Nucleus accumbens (tissue), 56 donors: ENCODE measurements at places on chromosomes 4 and X.

DNA sequence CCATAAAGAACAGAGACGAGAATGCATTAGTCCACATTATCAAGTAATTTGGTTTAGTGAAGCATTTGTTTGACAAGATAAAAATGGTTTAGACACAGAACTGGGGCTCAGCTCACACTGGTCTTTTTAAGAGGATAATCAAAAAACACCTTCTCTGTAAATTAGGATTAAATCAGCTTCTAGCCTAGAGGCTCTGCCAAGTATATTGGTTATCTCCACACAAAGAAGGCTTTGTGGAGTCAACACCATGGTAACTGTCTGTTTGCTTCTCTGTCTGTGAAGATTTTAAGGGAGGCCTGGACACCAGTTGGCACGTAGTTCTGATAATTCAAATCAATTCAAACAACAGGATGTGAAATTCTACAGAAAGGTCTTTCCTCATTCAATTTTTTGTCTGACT is 687.0 kb downstream of the DMD start:
- DNase-seq: no peak

DNA sequence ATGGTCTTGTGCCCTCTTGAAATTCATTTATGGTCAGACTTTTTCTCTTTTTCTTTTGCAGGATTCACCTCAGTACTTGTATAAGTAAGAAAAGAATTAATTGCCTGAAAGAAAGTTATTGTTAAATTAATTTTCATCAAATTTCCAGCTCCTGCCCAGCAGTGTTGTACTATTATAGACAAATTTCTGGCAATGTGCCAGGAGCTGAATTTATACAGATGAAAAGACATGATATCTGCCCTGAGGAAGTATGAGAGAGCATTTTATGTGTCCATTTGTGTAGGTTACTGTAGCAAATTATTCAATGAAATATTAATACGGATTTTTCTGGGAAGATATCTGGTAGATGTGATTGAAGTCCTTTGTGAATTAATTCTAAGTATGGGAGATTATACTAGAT is 2371.5 kb upstream of the TENM3 start:
- no peak for DNase-seq

DNA sequence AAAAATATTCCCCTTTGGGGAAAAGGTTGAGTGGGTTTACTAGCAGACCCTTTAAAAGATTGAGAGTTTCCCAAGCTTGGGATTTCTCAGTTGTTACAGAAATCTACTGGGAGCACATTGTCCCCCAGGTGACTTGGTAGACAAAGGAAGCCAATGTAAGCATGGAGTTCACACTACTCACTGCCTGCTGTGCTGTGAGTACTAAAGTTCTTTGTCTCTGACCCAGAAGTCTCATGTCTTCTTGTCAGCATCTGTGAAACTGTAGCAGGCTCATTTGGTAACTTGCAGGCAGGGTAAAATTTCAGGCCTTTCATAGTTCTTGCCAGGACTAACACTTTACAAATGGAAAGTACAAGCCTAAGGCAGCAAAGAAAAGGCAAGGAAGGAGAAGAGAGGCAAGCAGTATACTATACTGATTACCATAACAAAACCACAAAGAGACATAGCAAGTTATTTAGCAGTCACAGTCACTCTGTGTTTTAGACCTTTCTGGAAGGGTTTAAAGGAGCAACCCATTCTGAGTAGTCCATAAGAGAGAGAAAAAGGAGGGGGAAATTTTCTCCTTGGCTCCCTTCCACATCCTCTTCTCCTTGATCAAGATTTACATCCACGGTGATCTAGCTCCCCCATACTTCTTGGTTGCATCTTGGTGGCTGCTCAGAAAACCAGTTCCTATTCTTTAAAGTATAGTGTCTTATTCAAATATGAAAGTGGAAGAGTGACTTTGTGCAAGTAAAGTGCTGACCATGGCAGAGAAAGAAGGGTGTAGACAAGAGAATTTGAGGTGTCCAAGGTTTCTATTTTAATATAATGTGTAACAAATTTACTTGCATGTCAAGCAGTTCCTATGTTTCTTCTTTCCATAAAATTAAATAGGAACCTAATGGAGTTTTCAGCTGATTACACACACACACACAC is 160.0 kb upstream of the PDE5A start:
- DNase-seq: no peak

- no peak for DNase-seq
Observed at GRCh38 chr4:139367421-139368090, 65.3 kb upstream of the NDUFC1 start.

- no peak for DNase-seq
Observed at GRCh38 chrX:135347381-135348016, 38.2 kb downstream of the ETDC start.

- no peak for DNase-seq
Observed at GRCh38 chrX:43676971-43677572, 21.0 kb downstream of the MAOA start.

GRCh38 chr4:159018062-159018629 is 84.7 kb upstream of the RAPGEF2 start:
- DNase-seq: no peak

- no peak for DNase-seq
Observed at GRCh38 chr4:169208090-169208455, 62.7 kb downstream of the SH3RF1 start.

GRCh38 chr4:155734951-155735350 is 23.9 kb upstream of the GUCY1B1 start:
- no peak for DNase-seq

- DNase-seq: peak; percentile 64
Observed at GRCh38 chrX:39811376-39811775, 286.4 kb downstream of the BCOR start.

- DNase-seq: no peak
Observed at GRCh38 chrX:790783-791360, 160.3 kb downstream of the SHOX start.

- no peak for DNase-seq
Observed at GRCh38 chrX:118221733-118222132, 105.1 kb upstream of the KLHL13 start.

GRCh38 chr4:114495471-114495928 is 103.1 kb upstream of the UGT8 start:
- DNase-seq: no peak

DNA sequence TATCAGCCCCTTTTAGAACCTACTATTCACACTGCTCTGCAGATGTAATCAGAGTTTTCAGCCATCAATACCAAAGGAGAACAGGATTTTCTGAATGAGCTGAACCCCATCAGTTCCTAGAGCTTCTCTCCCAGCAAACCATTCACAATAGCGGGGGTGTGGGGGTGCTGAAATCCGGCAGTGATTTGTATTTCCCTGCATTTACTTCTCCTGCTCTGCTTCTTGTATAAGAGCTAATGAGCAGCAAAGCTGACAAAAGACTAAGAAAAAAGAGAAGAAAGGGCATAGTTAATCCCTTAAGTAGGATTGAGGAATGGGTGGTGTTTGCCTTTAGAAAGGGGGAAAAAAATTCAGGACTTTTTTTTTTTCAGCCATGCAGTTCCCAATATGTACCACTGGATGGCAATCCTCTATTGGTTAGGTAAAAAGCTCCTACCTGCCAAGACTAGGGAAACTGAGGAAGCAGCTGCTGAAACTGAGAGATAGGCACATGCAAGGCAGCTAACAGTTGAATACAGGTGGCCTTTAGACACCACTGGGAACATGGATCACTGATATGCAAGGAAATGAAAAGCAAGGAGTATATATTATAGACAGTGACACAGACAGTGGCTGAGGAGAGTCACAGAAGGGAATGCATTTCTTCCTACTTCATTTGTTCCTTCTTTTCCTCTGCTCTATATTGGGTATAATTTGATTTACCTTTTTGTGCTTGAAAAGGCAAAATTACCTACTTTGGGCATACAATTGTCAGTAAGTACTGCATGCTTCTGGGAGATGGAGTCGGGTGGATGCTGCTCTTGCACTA is 217.9 kb downstream of the HS6ST2 start:
- DNase-seq: no peak

- DNase-seq: no peak
Observed at GRCh38 chr4:160136021-160136420, 1033.1 kb downstream of the RAPGEF2 start.

DNA sequence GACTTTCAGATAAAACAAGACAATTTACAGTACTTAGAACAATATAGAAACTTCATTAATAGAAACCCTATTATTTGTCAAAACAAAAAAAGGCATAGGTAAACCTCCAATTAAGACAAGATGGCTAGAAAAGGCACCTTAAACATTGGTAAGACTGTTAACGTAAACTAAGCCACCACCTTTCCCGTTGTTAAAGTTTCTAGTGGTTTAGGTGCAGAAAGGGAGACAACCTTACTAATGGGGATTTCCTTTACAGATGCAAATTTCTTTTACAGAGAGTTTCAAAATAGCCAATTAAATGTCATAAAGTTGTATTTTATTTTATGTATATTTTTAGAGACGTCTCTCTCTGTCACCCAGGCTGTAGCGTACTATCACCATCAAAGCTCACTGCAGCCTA is 7.5 kb upstream of the NXF3 start:
- DNase-seq: no peak

- DNase-seq: no peak
Observed at GRCh38 chr4:94507281-94507680, 55.5 kb downstream of the PDLIM5 start.

DNA sequence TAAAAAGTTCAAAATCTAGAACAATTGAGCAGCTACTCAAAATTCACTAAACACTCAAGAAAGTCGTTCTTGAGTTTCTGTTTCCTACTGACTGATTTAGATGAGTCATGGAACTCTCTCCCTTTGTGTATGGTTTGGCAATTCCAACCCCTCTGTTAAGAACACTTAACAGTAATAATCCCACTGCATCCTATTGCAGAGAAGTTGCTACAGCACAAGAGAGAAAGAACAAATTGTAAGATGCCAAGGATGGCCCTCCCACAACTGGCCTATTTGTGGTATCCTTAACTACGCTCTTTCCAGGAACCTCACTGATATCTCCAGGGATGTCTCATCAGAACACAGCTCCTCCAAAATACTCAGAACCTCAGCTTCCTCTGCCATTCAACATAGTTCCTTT is 701.8 kb upstream of the TENM3 start:
- DNase-seq: no peak

DNA sequence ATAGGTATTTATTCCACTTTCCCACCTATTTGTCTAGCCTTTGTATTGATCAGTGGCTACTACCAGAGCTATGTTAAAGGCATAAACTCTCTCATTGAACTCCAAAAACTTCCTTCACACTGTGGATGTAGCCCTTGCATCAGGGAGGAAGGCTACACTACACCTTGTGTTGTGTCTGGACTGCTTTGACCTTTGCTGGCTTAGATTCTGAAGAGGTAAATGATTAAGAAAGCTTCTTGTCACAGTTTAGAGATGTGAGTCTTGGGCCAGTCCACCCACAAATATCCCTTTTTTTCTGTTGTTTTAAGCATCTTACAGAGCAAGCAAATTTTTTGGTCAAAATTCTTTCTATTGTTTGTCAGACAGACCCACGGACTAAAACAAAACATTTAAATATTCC is 1.9 kb downstream of the ENPEP start:
- no peak for DNase-seq

GRCh38 chr4:80803337-80803736 is 227.2 kb upstream of the BMP3 start:
- DNase-seq: no peak

DNA sequence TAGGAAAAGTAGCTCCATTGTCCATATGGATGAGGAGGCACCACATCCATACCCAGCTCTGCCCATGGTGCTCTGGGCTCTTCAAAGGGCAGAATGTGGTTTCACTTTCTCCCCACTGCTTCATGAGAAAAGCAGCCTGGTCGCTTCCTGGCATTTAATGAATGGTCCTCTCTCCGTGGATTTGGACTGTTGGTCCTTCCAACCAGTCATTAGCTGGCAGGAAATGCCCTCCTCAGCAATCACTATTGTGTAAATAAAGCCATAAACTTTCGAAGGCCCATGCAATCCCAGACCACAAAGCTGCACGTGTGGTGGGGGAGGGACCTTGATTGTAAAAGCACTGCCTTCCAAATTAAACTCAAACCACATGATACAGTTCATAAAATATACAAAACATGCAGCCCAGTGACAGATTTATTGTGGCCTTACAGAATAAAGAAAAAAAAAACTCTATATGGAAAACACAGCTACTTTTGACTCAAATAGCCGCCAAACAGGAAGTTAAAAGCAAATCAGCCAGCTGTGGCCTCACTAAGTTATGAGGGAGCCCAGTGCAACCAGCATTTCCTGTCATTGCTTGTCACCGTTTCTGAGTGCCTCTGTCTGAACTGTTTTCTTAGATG is 8.1 kb downstream of the MBNL3 start:
- DNase-seq: no peak

DNA sequence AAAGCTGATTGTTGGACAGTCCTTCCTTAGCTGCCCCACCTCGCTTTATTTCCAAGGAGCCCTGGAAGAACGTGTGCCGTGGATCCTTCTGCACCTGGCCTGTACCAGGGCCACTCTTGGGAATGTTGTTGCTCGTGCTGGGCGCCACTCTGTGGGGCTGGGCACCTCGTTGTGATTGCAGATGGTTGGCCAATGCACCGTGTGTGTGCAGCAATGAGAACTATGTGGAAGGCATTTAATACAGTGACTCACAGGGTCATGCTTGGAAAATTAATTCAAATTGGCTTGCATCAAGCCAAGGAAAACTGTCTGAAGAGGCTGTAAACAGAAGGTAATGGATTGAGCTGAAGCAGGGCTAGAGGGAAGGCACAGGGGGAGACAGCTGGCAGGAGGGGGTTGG is 37.0 kb upstream of the CD99L2 start:
- DNase-seq: no peak

DNA sequence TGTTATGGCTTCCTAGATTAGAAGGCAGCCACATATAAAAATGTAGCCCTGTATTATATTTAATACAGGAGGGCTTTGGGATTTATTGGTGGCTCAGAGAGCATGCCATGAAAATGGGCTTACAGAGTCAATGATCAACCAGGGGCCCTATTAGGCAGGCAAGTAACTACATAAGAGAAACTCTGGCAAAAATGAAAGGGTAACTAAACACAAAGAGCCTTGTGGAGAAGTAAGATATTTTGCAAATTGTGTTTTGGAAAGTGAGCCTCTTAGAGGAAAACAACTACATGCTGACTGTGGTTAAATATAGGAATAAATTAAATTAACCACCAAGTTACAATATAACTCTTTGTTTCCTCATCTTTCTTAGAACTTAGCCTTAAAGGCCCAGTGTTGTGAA is 5.5 kb downstream of the SAT1 start:
- no peak for DNase-seq

DNA sequence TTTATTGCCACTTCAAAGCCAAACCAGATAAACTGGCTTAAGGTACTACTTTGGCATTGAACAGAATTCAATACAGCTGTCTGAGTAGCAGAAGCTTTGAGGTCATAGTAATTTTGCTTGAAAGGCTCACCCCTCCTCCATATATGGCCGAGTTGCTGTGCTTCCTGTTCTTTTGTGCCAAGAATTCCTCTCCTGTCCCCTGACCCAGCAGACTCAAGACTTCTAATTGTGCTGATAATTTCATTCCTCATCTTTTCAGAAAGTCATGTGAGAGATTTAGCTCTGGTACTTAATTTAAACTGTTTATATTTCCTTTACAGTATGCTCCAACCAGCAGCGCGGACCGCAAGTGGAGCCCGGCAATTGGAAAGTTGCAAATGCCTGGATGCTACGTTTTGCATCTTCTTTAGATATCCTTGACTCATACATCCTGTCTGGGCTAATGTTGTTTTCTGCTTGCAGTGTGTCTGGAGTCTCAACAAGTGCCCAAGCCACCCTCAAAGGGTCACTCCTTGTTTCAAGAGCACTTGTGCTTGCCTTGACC is 373.4 kb downstream of the PDGFC start:
- no peak for DNase-seq

GRCh38 chrX:11954176-11954575 is 184.1 kb upstream of the FRMPD4 start:
- DNase-seq: no peak

GRCh38 chr4:2281575-2282343 is 19.9 kb upstream of the MXD4 start:
- no peak for DNase-seq
